GM19239 (cell line): ENCODE measurements at places on chromosomes 6 and 20.

- DNase-seq: no peak
These were observed 23.3 kb downstream of the VEGFA start for GRCh38 chr6:43793154-43793874.

- no peak for DNase-seq
These were observed 13.3 kb upstream of the KCNK15 start for GRCh38 chr20:44732327-44732726.

GRCh38 chr6:117272032-117272866 lies 6.9 kb downstream of the VGLL2 start:
- DNase-seq: no peak

GRCh38 chr6:126723541-126724170 lies 383.7 kb downstream of the CENPW start:
- no peak for DNase-seq

GRCh38 chr20:44715499-44716308 lies 535 bp downstream of the CCN5 start:
- no peak for DNase-seq

DNA sequence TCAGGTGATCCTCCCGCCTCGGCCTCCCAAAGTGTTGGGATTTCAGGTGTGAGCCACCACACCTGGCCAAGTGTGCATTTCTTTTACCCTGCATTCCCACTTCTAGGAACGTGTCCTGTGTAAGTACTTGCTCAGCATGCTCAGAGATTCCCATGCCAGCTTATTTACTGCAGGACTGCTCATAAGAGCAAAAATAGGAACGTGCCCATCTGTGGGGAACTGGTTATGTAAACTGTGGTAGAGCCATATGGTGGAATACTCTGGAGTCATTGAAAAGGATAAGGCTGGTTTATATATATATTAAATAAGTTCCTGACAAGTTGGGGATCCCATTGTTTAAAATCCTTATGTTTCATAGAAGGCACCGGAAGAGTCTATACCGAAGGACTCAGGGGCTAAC lies 38.2 kb upstream of the FANCE start:
- no peak for DNase-seq
